Kidney epithelial cell (primary cell): ENCODE measurements at places on chromosomes 11 and 22.

GRCh38 chr11:95086836-95087570 lies 2.6 kb upstream of the ENDOD1 start:
- no peak for DNase-seq

DNA sequence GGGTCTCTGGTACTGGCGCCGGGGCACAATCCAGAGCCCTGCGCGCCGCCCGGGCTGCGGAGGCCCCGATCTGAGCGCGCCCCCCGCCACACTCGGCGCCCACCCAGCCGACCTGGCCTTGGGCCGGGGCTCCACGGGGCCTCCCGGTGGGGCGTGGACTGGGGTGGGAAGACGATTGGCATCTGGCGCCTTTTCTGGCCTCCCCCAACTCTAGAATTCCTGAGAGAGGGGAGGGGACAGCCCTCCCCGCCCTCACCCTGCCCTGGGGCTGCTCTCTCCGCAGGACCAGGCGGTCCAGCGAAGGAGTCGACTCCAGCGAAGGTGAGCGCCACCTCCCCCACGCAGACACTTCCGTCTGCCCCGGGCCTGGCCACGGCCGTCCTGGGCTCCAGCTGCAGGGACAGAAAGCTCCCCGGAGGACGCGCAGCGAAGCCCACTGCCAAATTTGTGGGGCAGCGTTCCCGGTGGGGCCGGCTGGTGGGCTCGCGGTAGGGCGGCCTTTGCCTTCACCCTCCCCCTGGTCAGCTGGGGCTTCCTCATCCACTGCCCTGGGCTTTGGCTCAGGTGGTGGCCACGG lies 593 bp downstream of the SSH3 start:
- no peak for DNase-seq

GRCh38 chr11:26483108-26483507 lies 89.0 kb downstream of the MUC15 start:
- no peak for DNase-seq

DNA sequence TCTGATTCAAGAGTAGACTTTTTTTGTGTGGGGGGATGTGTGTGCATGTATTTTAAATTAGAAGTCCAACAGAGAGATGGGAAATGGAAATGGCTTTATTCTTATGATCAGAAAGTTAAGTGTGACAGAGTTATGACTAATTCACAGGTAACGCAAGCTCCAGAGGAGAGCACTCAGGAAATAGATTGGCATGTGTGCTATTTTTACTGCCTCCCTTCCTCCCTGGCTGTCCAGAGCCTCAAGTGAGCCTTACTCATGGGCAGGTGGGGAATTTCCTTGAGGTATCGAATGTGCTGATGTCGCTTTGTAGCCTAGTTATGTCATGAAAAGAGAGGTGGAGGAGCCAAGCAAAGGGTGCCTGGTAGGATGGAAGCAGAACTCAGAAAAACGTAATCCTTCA lies 70.3 kb upstream of the BDNF start:
- peak; percentile 69 for DNase-seq

- DNase-seq, result no peak
Observed at GRCh38 chr11:37406651-37407050, 808.6 kb upstream of the RAG2 start.

- DNase-seq, result no peak
Observed at GRCh38 chr22:29944339-29944738, 61.4 kb downstream of the MTMR3 start.

DNA sequence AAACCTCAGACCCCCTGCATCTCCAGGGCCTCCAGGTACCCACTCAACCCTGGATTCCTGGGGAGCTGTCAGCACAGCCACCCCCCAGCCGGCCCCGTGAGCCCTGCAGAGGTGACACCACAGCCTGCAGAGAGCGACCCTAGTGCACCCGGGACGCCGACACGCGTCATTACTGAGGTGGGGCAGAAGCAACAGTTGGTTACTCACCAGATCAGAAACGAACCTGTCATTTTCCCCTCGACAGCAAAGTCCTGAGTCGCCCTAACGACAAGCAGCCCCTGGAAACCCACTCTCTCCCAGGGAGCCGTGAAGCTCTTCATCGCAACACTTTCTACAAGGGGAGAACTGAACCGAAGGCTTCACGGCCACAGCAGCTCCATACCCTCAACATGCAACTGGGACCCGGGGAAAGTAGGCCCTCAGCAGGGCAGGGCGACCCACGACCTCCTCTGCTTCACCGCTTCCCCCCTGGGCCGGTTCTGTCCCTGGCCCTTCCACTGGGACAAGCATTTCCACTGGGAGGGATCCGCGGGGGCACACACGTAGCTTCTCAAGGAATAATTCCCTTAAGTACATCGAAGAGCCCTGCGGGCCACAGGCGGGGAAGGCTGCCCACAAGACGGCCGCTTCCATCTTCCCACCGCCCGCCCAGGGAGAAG lies 1.6 kb downstream of the BRD1 start:
- DNase-seq, result no peak

- DNase-seq, result no peak
Observed at GRCh38 chr22:48228468-48228867, 1466.0 kb downstream of the TBC1D22A start.

DNA sequence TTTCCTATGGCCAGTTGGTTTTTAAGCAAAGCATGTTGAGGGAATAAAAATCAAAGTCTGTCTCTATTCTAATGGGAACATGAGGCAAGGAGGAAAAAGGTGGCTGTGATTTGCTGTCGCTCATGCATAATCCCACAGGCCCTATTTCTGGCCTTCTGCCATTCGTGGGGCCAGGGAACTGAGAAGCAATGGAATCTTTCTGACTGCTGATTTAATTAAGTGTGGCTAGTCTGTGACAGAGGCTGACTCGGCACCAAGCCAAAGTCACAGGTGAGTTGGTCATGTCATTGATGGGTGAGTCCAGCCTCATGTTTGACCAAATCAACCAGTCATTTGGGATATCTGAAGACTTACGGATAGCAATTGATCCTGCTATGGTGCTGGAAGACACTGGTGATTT lies 429.3 kb upstream of the CADM1 start:
- DNase-seq, result no peak

DNA sequence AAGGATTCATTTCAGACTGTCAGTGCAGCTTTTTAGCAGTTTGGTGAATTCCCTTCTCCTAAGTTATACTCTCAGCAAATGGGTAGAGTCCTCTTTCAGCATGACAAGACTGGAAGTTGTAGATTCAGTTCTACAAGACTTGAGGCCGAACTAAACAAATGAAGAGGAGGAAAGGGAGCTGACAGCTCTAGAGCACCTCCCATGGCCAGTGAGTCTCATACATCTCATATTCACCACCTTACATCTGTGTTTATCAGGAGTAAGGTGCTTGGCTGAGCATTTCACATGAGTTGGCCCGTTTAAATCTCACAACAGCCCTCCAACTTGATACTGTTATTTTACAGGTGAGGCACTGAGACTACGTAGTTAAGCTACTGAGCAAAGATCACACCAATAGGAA lies 30.4 kb downstream of the SEZ6L start:
- DNase-seq, result no peak

DNA sequence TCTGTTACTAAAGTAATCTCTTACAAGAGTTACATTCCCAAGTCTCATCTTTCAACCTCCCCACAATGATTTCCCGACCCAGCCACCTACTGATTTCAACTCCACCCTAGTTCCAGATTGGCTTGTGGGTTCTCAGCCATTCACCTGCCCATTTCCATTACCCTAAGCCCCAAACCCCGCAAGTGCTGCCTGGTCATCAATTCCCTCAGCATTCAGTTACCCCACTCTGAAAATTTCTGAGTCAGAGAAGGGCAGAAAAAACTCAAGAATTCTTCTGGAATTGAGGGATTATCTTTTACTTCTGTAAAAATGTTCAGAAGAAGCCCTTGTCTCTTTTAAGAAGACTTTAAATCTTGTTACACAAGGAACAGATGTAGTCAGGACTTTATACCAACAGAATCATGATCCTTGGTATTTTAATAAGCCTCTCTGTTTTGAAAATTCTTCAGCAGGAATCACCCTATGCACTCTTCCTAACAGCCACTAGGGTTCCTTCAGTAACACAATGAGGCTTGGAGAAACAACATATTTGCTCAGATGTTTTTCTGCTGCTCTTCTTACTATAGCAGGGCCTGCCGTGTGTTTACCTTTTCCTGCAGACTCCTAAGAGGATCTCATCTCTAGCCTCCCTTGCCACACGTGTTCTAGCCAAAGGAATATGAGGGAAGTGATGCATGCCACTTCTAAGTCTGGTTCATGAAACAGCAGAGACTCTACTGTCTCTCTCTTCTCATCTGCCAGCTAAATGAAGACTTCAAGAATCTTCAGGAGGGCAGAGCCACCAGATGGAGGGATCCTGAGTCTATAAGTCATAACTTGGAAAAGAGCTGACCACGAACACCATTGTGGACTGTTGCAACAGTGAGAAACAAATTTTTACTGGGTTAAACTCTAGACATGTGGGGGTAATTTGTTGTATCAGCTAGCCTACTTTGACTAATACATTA lies 29.3 kb upstream of the PAMR1 start:
- no peak for DNase-seq

DNA sequence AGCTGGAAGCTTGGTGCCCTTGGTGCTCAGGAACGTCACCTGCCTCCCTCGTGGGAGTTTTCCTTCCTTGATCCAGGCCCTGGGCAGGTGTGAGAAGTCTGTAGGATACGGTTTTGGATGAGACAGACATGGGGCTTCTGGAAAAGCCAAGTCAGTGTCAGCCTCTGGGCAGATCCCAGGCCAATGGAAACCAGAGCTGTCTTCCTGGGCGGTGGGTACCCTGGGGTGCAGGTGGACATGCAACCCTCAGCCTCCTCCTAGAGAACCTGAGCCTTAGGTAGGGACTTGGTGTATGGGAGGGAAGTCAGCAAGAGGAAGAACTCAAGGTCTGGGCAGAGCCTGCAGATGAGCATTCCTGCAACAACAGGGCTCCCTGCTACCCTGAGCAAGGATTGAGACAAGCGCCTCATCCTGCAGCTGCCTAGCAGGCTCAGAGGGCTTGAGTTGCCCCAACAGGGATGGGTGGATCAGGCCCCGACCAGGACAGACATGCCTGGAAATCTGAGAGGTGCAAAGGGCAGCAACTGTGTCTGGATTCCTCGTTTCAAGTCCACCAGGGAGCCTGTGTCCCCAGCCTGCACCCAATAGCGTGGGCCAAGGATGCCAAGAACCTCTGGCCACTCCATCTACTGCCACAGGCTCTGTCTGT lies 37.6 kb upstream of the SYT13 start:
- no peak for DNase-seq
